ENCODE measurements at places on chromosomes 11 and 22.
A peak's percentile ranks its signal among the peaks of the same experiment; 100 is the strongest.

DNA sequence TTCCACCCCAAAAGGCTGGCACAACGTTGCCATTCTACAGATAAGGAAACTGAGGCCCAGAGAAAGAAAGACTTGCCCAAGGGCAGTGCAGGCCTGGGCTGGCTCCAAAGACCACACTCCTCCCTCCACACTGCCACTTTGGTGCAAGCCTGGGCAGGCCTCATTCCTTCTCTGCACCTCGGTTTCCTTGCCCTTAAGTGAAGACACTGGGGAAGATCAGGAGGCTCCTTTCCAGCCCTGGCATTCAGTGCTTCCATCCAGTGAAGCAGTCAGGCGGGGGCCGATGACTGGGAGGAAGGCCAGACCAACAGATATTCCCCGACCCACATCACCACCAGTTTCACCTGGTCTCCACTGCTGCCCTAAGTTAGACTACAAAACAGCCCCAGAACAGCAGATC lies 18.3 kb upstream of the TCF20 start:
- no peak for DNase-seq

- DNase-seq = no peak
Measured at GRCh38 chr11:68071281-68072048, 32.6 kb downstream of the TCIRG1 start.

GRCh38 chr11:20037396-20038153 lies 122.7 kb downstream of the DBX1 start:
- DNase-seq = peak; percentile 23

- DNase-seq = no peak
Measured at GRCh38 chr11:14499178-14499559, 442 bp downstream of the COPB1 start.

DNA sequence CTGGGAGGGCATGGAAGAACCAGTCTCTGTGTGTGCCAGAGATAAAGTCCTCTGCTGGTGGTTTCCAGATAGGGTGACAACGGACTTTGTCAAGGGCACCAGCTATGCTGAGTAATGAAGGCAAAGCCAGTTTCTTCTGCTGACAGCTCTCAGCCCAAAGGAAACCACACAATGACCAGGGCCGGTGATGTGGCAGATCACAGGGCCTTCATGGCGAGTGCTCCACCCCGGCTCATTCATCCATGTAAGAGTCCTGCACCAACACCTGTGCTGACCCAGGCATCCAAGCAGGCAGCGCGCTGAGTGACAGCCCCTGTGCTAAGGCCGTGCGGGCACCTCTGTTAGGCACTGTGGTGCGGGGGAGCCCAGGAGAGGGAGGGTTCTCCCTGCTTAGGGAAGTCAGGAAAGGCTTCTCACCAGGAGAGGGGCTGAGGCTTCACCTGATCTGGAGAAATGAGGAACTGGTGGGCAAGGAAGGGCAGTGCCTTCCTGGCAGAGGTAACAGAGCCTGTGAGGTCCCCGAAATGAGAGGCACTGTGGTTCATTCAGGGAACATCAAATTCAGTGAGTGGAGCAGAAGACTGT lies 33.8 kb downstream of the TP53I11 start:
- DNase-seq = no peak

DNA sequence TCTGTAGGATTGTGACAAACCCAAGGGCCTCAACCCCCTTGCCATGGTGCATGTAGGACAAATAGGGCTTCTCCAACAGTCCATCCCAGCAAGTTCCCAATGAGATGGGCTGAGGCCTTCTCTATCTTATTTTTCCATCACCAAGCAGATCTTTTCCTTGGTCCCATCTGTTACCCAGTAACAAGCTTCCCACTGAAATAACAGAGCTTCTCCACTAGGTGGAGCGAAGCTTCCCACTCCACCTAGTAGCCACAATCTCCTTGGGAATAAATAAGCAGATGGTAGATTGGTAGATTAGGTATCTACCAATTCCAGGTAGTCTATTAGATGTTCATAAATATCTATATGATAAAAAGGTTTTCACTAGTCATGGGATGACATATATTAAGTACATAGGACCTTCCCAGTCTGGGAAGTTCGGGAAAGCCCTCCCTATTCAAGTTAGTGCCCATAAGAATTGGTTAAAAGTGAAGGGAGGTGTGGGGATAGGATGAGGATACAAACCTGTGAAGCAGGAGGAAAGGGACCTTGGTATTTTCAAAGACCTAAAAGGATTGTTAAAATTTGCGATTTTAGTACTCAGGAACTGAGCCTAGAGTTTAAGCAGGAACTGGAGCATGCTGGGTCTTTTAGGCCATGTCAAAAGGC lies 5.9 kb upstream of the OR52L1 start:
- no peak for DNase-seq

DNA sequence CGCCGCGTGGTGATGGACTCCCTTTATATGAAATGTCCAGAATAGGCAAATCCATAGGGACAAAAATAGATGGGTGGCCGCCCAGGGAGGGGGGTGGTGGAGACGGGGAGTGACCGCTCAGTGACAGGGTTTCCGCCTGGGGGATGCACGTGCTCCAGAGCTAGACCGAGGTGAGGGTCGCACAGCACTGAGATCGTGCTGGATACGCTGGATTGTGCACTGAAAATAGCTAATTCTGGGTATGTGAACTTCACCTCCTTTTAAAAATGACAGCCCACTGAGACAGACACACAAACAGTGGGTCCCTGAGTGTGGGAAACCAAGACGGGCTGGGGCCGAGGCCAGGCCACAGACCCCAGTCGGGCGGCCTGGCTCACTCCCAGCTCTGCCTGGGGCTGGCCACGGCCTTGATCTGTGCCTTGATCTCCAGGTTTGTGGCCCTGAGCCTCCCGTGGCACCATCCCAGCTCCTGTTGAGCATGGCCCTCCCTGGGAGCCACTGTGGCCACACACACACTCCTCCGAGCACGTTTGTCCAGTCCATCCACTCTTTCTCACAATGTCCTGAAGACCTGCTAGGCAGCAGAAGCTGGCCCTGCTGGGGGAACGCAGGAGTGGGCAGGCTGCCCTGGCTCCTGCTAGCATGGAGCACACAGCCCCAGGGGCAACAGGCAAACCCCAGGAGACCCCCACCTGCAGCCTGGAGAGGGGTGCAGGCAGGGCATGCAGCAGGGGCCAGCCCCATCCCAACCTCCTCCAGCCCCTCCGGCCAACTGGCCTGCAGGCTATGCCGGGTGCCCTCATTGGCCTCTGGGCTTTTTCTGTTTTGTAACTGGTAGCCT lies 41.0 kb upstream of the TH start:
- DNase-seq = no peak

DNA sequence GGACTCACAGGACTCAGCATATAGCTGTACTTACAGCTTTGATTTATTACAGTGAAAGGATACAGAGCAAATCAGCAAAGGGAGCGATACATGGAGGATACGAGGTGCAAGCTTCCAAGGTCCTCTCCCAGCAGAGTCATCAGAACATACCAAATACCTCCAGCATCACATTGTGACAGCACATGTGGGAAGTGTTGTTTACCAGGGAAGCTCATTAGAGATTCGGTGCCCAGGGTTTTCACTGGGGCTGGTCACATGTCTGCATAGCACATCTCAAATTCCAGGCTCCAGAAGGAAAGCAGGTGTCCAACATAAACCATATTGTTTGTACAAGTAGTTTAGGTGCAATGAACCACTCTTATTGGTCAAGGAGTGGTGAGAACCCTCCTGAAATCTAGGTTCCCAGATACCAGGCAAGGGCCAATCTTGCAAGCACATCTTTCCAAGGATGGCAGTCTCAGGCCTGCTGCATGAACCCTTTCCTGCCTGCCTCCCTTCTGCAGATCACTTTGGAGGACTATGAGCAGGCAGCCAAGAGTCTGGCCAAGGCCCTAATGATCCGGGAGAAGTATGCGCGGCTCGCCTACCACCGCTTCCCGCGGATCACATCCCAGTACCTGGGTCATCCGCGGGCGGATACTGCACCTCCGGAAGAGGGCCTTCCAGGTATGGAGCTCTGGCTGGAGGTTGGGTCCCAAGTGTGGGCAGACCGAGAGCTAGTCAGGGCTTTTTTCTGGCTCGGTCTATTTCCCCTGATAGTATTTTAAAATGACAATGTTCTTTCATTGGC lies 26.7 kb downstream of the AMPD3 start:
- DNase-seq = no peak

- no peak for DNase-seq
Measured at GRCh38 chr11:112587664-112588063, 327.0 kb upstream of the PLET1 start.

DNA sequence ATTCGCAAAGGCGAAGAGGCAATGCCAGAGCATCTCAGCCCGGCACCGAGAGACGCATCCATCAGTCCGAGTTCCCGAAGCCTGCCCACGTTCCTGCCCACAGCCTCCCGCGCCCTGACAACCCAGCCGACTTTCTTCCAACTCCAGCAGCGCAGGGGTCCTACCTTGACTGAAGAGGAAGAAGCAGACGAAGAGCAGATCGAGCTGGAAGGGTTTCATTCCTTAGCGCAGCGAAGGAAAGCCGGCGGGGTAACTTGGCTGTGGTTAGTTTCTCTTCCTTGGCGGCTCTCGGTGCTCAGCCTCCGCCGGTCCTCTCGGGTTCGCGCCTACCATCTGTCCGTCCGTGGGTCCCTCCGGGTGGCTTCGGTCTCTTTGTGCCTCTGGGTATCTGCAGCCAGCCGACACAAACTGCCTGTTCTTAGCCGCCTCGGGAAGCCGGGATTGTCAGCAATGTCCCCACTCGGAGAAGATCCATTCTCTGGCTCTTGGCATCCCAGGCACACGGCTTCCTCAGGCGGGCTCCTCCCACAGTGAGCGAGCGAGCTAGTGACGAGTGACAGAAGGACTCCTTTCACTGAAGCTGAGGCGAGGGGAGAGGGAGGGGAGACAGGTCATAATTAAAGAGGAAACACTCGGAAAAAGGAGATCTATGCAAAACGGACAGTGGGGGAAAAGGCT lies at the start of gene KIRREL3:
Gene KIRREL3 (minus strand): TSS at position 480 of the 678 bp plus-strand sequence.
- DNase-seq = no peak

DNA sequence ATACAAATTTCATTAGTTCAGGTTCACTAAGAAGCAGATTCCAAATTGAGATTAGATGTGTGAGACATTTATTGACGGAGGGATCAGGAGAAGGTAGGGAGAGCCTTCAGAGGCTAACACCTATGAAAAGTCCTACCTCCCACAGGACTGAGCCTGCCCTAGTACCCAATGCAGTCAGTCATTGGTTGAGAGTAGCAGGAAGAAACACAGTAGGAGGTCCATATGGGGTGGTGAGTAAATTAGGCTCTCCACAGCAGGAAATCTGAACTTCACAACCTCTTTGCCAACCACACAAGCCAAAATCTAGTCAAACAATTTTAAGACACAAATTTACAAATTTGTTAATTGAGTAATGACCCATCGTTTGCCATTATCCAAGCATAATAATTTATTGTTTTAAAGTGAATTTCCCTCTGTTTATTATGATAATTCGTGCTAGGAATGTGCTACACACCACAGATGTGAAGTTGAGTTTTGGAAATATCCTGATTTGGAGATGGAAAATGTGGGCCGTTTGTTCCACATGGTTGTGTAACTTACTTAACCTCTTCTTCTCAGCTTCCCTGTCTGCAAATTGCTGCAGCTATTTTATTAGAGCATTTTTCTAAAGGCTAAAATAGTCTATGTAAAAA lies 542.1 kb downstream of the ETS1 start:
- DNase-seq = no peak

DNA sequence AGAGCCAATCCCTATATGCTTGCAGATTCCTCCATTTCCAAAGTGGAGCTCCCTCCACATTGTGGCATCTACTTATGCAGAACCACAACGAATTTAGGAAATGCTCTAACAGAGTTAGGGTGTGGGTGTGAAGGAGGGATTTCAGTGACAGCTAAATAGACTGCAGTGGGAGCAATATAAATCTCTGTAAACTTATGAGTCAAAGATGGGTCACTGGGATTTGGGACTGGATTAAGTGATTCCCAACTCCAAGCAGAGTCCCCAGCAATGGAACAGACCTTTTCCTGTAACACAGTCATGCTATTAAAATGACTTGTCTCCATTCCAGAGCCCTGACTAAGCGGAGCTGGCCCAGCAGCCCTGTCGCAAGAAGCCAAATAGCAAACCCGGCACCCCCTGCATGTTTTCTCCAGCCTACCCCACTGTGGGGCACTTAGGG lies 36.6 kb downstream of the RPL27A start:
- DNase-seq = no peak

GRCh38 chr11:132424433-132424832 lies 1054.0 kb downstream of the NTM start:
- no peak for DNase-seq

- DNase-seq = no peak
Measured at GRCh38 chr22:49259839-49260615, 567.6 kb downstream of the BRD1 start.

DNA sequence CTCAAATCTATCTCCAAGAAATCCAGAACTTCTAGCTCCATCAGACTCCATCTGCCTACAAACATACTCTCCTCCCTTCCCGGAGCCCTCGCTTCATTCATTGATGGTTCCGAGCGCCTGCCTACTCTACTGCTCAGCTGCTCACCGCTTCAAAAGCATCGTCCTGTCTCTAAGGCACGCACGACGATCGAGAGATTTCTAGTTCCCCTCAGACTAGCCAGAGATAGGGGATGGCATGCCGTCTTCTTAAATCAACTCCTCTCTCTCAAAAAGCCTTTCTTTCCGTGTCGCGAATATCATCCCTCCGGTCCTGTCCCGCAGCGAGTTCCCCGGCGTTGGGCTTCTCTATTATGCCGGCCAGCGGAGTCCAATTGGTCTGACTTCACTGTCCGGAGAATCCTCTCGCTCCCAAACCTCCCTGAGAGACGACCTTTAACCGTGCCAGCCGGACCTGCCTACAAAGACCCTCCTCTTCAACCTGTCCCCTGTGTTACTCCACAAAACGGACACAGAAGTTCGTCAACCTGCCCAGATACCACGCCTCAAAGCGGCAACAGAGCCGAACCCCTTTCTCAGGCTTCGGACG lies 592 bp downstream of the EEF1G start:
- DNase-seq = no peak

- DNase-seq = no peak
Measured at GRCh38 chr22:24894998-24895397, 51.5 kb downstream of the LHFPL7 start.

GRCh38 chr11:116126562-116126961 lies 622.3 kb upstream of the CADM1 start:
- DNase-seq = no peak

- peak; percentile 59 for DNase-seq
Measured at GRCh38 chr11:121194731-121195596, 93.9 kb downstream of the TECTA start.

DNA sequence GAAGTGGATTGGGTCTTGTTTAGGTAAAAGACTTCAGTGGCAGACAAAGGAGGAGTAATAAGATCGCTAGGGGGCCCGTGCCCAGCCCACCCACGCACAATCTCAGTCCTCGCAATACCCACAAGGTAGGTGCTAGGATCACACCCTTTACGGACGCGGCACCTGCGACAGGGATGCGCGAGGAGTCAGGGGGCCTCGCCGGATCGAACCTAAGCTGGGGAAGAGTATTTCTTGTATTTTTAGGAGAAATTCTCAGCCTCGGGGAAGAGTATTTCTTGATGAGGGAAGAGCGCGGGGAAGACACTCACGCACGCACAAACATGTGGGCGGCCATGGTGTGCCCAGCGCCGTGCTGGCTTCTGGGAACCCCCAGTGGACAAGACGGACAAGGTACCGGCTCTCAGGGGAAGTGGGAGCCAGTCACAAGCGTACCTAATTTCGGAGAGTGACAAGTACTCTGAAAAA lies 745 bp upstream of the FAM118A start:
- no peak for DNase-seq

Data from NCI-H774 (cell line).